Natural killer cell (primary cell): ENCODE measurements at places on chromosomes 7 and 10. TPM values are rescaled to one million over a fixed set of nuclear protein-coding genes. Genes with fewer than 3 reads are reported as not detected.

DNA sequence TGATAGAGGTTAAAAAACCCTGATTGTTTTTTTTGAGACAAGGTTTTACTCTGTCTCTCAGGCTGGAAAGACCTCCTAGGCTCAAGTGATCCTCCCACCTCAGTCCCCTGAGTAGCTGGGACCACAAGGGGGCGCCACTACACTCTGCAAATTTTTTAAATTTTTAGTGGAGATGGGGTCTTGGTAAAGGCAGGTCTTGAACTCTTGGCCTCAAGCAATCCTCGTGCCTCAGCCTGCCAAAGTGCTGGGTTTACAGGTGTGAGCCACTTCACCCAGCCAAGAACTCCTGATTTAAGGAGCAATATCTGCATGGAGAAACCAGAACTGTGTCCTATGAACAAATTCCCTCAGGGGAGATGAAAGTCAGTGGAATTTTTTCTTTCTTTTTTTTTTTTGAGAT, 7.3 kb upstream of the KLHDC10 start:
- DNase-seq, result peak; percentile 74
- H3K27ac ChIP-seq, result no peak overlapping the region
- H3K4me3 ChIP-seq, result no peak overlapping the region
- H3K4me1 ChIP-seq, result no peaks in the 10 kb centered on the region
- no peaks in the 10 kb centered on the region for H3K36me3 ChIP-seq

DNA sequence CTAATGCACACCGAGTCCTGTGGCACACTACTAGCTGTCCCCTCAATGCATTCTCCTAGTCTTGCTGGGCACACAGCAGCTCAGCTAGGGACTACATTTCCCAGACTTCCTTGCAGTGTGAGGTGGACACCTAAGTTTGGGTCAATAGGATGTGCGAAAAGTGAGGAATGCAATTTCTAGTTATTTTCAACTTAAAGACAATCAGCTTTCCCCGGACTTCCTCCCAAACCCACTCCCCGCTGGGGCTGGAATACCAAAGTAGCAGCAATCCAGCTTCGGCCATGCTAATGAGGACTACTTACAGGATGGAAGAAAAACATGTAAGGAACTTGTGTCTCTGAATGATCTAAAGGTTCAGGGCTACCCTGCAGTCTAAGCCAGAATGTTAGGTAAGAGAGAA, 286.4 kb upstream of the LRRN3 start:
- H3K27ac ChIP-seq, result no peak overlapping the region
- no peaks in the 10 kb centered on the region for H3K4me1 ChIP-seq
- H3K4me3 ChIP-seq, result no peak overlapping the region
- H3K27me3 ChIP-seq, result no peaks in the 10 kb centered on the region
- H3K36me3 ChIP-seq, result no peaks in the 10 kb centered on the region

GRCh38 chr7:22921386-22922086, 92.4 kb downstream of the HYCC1 start:
- no peaks in the 10 kb centered on the region for H3K36me3 ChIP-seq
- H3K27me3 ChIP-seq, result no peaks in the 10 kb centered on the region
- DNase-seq, result no peak
- H3K4me1 ChIP-seq, result no peaks in the 10 kb centered on the region

- H3K4me3 ChIP-seq, result no peak overlapping the region
- no peak overlapping the region for H3K27ac ChIP-seq
- no peaks in the 10 kb centered on the region for H3K4me1 ChIP-seq
- H3K36me3 ChIP-seq, result no peaks in the 10 kb centered on the region
- H3K27me3 ChIP-seq, result no peaks in the 10 kb centered on the region
- DNase-seq, result no peak
Measured at GRCh38 chr10:130782467-130782866, 529.1 kb downstream of the TCERG1L start.

DNA sequence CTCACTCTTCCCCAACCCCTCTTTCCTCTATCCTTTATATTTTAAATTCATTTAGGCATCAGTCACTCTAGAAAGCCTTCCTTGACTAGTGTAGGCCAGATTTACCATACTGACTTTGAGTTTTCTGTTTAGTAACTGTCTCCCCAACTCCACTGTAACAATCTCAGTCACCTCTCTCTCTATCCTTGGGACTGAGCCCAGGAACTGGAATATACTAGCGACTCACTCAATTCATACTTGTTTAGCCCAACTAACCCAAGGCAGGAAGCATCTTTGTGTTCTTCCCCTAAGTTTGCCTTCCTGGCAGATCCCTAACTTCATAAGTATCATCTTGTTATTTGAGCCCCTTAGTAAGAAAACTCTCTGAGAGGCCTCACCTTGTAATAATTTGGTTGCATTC, 19.1 kb downstream of the PLCE1 start:
- H3K4me1 ChIP-seq, result no peaks in the 10 kb centered on the region
- no peak for DNase-seq
- H3K27me3 ChIP-seq, result no peaks in the 10 kb centered on the region
- H3K27ac ChIP-seq, result no peak overlapping the region
- H3K4me3 ChIP-seq, result no peak overlapping the region

DNA sequence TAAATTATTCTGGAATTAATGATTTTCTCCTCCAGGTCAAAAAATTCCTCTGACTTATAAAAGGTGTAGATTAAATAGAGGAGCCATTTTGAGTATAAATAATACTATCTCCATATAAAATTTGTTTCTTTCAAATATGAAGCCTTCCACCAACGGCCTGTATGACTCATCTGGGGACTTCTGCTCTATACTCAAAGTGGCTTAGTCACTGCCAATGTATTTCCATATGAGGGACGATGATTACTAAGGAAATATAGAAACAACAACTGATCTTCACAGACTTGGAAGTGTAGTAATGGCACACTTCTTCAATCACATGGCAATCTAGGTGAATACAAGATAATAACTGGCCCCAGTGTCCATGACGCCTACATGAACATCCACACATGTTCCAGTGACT, 335.6 kb upstream of the HGF start:
- no peaks in the 10 kb centered on the region for H3K36me3 ChIP-seq
- H3K27ac ChIP-seq, result no peak overlapping the region
- DNase-seq, result no peak
- no peak overlapping the region for H3K4me3 ChIP-seq

GRCh38 chr10:131898713-131899112, 2.1 kb upstream of the PPP2R2D start:
- DNase-seq, result no peak
- H3K4me1 ChIP-seq, result peaks cover 57% of the 10 kb centered on the region
- no peaks in the 10 kb centered on the region for H3K27me3 ChIP-seq
- no peak overlapping the region for H3K4me3 ChIP-seq

DNA sequence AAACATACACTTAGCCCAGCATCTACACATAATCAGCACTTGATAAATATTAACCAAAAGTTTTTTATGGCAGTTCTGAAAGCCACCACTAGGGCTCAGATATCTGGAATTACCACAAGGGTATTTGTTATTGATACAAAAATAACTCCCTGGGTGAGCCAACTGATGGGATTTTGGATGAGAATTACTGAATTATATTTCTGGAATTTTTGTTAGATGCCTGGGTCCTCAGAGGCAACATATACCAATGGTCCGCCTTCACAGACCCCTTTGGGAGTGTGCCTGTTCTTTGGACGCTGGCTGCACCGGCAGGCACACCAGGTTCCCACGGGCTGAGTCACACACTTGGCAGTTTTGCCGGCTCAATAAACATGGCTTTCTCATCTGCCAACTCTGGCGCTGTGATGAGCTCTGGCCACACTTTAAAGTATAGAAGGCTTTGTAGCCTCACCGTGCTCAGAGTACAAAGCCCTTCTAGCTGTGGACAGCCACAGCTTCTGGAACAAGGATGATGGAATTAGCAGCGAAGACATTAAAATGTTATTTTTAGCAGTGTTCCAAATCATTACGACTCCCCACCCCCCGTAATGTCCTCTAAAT, 24.5 kb upstream of the EEPD1 start:
- H3K27me3 ChIP-seq, result no peaks in the 10 kb centered on the region
- no peak overlapping the region for H3K4me3 ChIP-seq
- no peaks in the 10 kb centered on the region for H3K36me3 ChIP-seq

- no peak overlapping the region for H3K27ac ChIP-seq
- H3K36me3 ChIP-seq, result peaks cover 63% of the 10 kb centered on the region
- no peak overlapping the region for H3K4me3 ChIP-seq
- H3K4me1 ChIP-seq, result no peaks in the 10 kb centered on the region
Measured at GRCh38 chr7:155739538-155740143, 72.6 kb downstream of the SHH start.

DNA sequence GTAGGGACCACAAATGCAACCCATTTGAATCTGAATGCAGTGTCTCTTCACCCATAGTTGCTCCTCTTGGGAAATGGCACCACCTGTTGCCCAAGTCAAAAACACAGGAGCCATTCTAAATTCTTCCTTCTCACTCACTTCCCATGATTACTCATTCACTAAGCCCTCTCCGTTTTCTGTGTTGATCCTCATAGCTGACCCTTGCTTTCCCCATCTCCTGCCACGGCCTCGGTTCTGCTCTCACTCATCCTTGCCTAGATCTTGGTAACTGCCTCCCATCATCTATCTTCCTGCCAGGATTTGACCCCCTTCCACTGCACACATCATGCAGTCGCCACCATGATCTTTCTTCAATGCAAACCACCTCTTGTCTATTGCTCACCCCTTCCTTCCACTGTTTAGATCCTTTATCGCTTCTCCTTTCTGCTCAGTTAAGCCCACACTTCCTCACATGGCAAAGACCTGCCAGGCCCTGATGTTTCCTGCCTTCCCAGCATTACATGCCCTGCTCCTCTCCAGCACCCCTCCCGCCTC, 19.0 kb upstream of the CPN1 start:
- H3K27me3 ChIP-seq, result peaks cover 4% of the 10 kb centered on the region
- no peak for DNase-seq
- H3K4me3 ChIP-seq, result no peak overlapping the region
- H3K36me3 ChIP-seq, result no peaks in the 10 kb centered on the region

- H3K27ac ChIP-seq, result no peak overlapping the region
- H3K4me3 ChIP-seq, result no peak overlapping the region
- H3K27me3 ChIP-seq, result peaks cover 2% of the 10 kb centered on the region
- H3K36me3 ChIP-seq, result no peaks in the 10 kb centered on the region
Measured at GRCh38 chr10:91367127-91367531, 43.0 kb upstream of the HECTD2 start.

GRCh38 chr10:116702165-116702564, 40.2 kb downstream of the HSPA12A start:
- no peak for DNase-seq
- no peak overlapping the region for H3K27ac ChIP-seq
- no peaks in the 10 kb centered on the region for H3K27me3 ChIP-seq
- H3K36me3 ChIP-seq, result no peaks in the 10 kb centered on the region
- H3K4me3 ChIP-seq, result no peak overlapping the region

GRCh38 chr10:52486840-52487611, 172.9 kb downstream of the DKK1 start:
- no peaks in the 10 kb centered on the region for H3K4me1 ChIP-seq
- no peak overlapping the region for H3K4me3 ChIP-seq
- H3K36me3 ChIP-seq, result no peaks in the 10 kb centered on the region

- no peak overlapping the region for H3K27ac ChIP-seq
- no peaks in the 10 kb centered on the region for H3K4me1 ChIP-seq
- no peaks in the 10 kb centered on the region for H3K27me3 ChIP-seq
- no peak for DNase-seq
Measured at GRCh38 chr7:2834748-2835441, 9.2 kb downstream of the GNA12 start.

GRCh38 chr10:63236113-63236935, 103.2 kb downstream of the NRBF2 start:
- no peak overlapping the region for H3K4me3 ChIP-seq
- peak; percentile 54 for DNase-seq
- H3K27me3 ChIP-seq, result no peaks in the 10 kb centered on the region
- H3K4me1 ChIP-seq, result peaks cover 8% of the 10 kb centered on the region
- peak overlapping the region; percentile 59 for H3K27ac ChIP-seq

DNA sequence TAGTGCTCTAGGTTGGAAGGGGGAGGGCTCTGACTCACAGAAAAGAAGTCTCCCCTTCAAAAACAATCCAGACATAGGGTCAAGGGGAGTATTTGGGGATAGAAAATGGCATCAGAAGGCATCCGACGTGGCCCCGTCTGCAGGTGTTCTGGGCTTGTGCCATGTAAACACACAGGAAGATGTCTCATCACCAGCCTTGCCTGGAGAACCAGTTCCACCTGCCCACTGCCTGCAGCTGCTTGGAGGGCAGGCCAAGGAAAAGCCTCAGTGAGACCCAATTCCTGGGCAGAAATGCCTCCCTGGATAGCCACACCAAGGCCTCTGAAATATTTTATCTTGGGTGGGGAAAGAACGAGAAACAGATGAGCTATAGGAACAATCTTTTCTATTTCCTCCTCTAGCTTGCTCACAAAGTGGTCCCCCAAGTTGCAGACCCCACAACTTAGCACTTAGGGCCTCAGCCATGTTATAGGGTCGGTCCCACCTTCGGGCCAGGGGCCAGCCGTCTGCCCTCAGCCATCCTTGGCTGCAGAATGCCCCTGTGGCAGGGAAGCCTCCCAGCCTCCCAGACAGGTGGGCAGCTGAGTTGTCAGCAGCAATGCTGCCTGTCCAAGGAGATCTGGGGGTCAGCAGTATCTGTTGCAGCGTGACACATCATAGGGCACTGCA, 54.3 kb upstream of the ECHDC3 start:
- no peak for DNase-seq
- no peak overlapping the region for H3K27ac ChIP-seq

DNA sequence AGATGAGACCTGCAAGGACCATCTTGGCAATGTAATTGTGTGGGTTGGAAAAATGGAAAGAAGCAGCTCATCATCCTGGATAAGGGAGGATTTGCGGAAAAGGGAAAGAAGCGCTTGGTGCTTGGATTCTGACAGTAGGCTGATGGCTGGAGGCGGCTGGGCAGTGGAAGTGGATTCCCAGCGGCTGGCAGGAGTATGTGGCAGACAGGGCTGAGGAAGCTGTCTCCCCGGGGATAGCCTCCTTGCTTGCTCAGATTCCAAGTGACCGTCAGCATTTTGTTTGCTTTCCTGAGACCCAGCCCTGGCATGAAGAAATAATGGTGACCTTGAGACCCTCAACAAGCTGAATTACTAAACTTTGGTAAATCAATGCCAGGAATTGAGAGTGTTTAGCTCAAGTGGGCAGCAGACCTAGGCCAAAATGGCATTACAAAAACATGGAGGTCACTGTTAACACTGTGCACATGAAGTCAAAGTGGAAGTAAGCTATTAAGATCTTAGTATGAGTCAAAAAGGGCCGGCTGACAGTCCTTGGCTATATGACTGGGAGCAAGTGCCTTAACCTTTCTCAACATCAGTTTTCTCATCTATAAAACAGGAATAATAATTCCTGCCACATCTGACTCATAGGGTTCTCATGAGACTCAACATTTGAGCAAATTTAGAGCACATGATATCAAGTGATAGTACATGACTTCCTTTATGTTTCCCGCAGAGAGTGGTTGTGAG, 21.3 kb downstream of the SLC25A28 start:
- no peaks in the 10 kb centered on the region for H3K4me1 ChIP-seq
- no peaks in the 10 kb centered on the region for H3K27me3 ChIP-seq
- no peak overlapping the region for H3K27ac ChIP-seq
- no peaks in the 10 kb centered on the region for H3K36me3 ChIP-seq
- H3K4me3 ChIP-seq, result no peak overlapping the region
- no peak for DNase-seq

Gene LLCFC1
- total RNA-seq, result not detected

Gene SLC26A3
- total RNA-seq, result not detected

Gene ZNF138
- 6.0 TPM for total RNA-seq

Gene NUPR2
- total RNA-seq, result not detected

Gene UPK3BL2
- total RNA-seq, result 100 TPM

Gene PNLIPRP3
- total RNA-seq, result not detected

Gene RTKN2
- 0.33 TPM for total RNA-seq
